ENCODE measurements at places on chromosomes 4 and X.
A peak's percentile ranks its signal among the peaks of the same experiment; 100 is the strongest.

GRCh38 chr4:54226404-54227255 lies 2.5 kb upstream of the PDGFRA start:
- no peak for DNase-seq

- no peak for DNase-seq
Measured at GRCh38 chr4:166432842-166433241, 559.8 kb downstream of the TLL1 start.

DNA sequence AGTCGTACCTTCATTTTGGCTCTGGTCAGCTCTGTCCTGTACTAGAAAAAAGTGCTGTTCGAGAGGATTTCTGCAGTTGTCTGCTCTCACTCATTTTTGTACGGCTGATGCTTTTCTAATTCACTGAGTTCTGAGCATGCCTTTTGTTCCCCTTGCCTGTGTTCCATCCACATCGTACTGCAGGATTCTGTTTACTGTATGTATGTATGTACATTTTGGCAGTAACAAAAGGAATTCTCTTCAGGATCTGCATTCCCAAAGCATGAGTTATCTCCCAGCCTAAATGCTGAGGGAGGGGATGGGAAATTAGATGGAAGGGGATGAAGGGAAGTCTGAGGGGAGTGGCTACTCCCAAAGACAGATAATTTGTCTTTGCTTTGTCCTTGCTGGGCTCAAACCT lies 87.6 kb downstream of the GBA3 start:
- DNase-seq, result no peak

- DNase-seq, result no peak
Measured at GRCh38 chr4:93764639-93765246, 63.8 kb upstream of the ATOH1 start.

DNA sequence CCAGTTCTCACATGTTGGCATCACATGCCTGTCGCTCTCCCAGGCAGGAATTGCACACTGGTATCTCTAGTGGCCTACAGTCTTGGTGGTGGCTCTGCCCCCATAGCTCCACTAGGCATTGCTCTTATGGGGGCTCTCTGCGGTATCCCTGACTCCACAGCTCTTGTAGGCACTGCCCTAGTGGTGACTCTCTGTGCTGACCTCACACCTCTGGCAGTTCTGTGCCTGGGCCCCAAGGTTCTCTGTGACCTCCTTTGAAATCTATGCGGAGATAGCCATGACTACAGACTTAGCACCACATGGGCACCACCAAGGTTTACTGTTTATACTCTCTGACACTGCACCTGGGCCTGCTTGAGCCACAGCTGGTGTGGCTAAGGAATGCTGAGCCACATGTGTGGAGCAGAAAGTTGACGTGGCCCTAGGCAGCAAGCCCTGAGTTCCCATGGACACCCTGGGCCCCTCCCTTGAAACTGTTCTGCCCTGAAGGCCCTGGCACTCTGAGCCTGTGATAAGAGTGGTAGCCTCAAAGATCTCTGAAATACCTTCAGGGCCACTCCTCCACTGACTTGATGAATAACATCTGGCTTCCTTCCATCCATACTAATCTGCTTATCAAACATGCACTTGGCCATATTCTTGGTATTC lies 8.0 kb downstream of the SLC9B1 start:
- DNase-seq, result no peak

DNA sequence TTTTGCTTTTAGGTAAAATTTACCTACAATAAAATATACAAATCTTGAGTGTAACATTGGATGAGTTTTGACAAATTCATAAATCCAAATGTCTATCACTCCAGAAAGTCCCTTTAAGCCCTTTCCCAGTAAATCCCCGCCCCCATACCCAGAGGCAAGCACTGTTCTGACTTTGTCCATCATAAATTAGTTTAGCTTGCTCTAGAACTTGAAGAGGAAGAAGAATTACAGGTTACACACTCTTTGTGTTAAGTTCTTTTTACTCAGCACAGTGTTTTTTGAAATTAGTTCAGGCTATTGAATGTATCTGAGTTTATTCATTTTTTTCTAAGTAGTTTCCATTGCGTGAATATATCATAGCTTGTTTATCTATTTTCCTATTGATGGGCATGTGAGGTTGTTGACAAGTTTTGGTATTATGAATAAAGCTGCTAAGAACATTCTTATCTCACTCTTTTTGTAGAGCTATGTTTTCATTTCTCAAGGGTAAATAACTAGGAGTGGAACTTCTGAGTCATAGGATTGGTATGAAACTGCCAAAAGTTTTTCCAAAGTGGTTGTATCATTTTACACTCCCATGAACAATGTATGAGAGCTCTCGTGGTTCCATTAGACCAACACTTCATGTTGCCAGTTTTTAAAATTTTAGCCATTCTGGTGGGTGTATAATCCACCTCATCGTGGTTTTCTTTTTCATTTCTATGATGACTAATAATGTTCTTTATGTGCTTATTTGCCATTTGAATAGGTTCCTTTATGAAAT lies 22.4 kb upstream of the HPSE start:
- DNase-seq, result no peak

GRCh38 chrX:2266445-2267349 lies 234.1 kb downstream of the DHRSX start:
- no peak for DNase-seq

- no peak for DNase-seq
Measured at GRCh38 chr4:143287572-143287923, 49.1 kb upstream of the GAB1 start.

GRCh38 chr4:102546635-102547034 lies 45.5 kb downstream of the NFKB1 start:
- no peak for DNase-seq

- DNase-seq, result no peak
Measured at GRCh38 chr4:151942971-151943370, 182.2 kb upstream of the GATB start.

- DNase-seq, result no peak
Measured at GRCh38 chrX:39627257-39627656, 470.5 kb downstream of the BCOR start.

- DNase-seq, result no peak
Measured at GRCh38 chr4:54036184-54036583, 28.2 kb downstream of the CHIC2 start.

DNA sequence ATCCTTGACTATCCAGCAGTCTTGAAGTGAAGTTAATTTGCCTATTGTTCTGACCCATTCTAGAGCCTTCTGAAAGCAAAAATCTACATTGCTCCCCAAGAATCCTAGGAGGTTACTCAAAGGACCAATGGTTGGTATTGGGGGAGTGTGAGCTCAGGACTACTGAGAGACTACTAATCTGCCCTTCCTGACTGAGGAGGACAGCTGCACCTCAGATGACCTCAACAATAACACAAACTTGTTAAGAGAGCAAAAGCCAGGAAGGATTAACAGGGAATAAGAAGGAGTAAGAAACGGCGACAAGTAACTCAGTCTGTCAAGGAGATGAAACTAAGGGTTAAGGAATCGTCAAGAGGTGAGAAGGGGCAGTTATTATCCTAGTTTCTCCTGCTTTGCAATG lies 43.4 kb downstream of the IDS start:
- DNase-seq, result no peak

DNA sequence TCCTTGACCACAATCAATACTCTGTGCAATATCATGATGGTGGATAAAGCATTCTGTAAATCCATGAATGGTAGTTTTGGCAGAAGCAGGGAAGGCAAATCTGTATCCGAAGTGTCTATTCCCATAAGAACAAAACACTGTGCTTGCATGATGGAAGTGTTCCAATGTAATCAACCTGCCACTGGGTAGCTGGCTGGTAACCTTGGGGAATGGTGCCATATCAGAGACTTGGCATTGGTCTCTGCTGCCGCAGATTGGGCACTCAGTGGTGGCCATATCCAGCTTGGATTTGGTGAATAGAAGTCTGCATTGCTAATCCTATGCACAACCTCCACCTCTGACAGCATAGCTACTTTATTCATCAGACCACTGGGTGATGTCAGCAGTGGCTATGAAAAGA lies 114.3 kb upstream of the EMCN start:
- DNase-seq, result no peak

DNA sequence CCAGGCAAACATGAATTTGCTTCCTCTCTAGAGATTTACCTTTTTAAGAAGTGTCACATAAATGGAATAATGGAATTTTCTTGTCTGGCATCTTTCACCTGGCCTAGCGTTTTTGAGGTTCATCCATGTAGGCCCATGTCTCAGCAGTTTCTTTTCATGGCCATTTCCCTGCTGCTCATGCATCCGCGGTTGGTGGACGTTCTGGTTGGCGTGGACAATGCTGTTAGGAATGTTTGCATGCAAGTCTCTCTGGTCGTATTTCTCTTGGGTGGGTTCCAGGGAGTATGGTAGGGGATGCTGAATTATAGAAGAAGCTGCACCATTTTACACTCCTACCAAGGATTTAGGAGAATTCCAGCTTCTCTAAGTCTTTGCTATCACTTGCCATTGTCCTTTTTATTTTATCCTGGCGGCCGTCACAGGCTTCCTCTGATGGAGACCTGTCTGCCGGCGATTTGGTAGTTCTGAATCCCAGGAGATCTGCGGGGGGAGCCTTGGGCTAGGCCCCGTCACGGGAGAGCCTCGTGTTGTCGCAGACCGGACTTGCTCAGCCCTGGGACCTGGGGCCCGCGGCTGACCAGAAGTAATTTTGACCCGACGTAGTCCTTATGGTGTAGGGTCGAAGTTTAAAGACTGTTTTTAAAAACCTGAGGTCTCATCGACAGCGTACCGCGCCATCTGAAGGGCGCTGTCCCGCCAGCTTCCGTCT lies 56.9 kb upstream of the TADA2B start:
- DNase-seq, result no peak

DNA sequence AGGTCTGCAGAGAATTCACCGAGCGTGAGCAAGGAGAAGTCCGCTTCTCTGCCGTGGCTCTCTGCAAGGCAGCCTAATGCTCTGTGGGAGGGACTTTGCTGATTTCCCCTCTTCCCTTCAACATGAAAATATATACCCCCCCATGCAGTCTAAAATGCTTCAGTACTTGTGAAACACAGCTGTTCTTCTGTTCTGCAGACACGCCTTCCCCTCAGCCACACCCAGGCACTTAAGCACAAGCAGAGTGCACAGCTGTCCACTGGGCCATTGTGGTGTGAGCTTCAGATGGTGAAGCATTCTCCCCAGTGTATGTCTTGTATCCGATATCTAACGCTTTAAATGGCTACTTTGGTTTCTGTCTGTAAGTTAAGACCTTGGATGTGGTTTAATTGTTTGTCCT lies 11.3 kb downstream of the UCHL1 start:
- DNase-seq, result no peak

DNA sequence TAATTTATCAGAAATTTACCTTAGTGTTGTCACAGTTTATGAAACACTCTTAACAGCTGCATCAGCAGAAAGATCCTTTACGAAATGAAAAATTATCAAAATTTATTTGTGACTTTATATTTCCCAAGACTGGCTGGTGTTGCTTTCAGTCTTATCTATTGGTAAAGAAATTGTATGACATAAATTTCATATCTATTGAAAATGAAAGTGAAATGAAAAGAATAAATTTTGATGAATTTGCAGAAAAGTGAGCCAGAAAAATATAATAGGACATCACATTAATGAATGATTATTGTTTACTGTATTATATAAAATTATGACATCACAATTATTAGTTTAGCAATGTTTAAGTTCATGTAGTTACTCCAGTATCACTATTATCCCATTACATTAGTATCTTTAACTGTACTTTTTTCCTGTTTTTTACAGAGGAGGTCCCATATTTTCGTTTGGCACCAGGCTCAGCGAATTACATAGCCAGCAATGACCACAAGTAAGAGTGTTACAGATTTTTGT lies 13.2 kb upstream of the TMEM165 start:
- DNase-seq, result no peak

DNA sequence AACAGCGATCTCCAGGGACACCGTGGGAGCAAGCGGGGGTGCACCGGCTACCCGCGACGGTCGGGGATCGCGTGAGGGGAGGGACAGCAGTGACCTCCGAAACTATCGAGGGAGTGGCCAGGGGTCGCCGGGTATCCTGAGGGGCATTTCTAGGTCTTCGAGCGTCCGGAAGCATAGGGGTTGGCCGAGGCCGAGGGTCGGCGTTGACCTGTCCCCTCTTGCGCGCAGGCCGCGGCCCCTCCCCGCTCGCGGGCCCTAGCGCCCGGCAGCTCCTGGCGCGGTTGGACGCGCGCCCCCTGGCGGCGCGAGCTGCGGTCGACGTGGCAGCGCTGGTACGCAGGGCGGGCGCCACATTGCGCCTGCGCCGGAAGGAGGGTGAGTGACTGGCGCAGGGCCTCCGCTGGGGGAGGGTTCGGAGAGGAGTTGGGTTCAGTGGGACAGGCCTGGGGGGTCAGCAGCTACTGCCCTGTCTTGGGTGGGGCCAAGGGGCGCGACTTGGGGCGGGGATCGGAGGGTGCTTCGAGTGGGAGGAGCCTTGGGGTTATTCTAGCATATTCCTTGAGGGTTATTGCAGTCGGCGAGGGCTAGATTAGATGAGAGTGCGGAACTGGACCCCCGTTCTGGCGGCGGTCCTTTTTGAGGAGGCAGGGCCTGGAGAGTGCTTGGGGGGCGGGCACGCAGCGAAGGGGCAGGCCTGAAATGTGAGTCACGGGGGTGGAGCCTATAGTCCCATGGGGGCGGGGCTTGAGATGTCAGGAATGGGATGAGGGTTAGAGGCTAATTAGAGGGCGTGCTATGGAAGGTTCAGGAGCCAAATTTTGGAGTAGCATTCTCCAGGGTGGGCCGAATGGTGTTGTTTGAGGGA lies 1.2 kb downstream of the MAGIX start:
- DNase-seq, result peak; percentile 73

- no peak for DNase-seq
Measured at GRCh38 chr4:93730760-93731159, 97.8 kb upstream of the ATOH1 start.

DNA sequence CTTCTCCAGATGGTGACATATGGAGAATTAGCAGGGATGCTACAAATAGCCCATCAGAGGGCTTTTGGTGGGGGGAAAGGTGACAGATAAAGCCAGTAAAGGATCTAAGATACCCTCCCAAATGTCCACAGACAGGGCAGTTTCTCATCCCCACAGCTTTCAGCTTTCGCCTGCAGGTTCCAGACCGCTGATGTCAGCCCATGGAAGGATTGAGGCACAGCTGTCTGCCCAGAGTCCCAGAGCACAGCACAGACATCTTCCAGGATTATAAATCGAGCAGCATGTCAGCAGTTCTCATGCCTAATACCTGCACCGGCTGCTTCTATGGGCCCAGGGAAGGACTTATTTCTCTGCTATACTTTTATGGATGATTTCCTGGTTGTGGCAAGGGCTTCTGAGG lies 96.7 kb upstream of the MXRA5 start:
- no peak for DNase-seq

DNA sequence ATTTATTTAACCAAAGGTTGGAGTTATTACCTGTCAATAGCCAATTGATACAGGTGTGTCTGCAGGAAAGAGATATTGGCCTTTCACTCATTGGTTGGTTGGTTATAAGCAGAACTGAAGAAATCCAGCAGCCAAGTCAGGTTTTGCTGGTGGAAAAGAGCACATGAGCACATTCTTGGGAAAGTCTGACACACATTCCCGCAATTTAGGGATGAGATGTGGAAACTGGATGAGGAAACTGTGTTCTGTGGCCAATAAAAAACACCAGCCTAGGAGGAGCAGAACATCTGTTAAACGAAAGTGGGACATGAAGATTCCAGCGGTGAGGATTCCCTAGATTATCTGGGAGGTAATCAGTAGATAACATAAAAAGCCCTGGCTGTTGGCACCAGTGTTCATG lies 567.4 kb upstream of the CPEB2 start:
- no peak for DNase-seq

GRCh38 chrX:119273420-119274192 lies 37.5 kb downstream of the PGRMC1 start:
- DNase-seq, result peak; percentile 34

Data from activated CD4-positive, alpha-beta T cell treated with anti-CD3 and anti-CD28 coated beads for 4 hours (primary cell).